Uterus (tissue), 4 donors: ENCODE measurements at places on chromosomes 3 and 15. TPM values are rescaled to one million over a fixed set of nuclear protein-coding genes. Genes with fewer than 3 reads are reported as not detected.

DNA sequence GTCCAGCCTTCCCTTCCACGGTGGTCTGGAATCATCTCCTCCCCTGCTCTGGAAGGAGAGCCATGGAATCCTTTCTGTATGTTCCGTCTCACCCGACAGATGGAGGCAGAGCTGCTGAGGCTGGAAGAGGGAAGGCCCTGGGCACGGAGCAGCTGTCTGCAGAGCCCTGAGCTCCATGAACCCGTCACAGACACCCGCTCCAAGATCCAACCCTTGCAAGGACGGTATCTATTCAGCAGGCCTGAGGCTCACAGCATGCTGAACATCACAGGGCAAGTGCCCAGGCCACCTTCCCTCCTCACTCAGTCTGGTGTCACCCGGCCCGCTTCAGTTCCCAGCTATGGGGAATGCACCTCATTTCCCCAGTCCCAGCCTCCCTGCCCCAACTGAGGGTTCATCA lies 103.9 kb downstream of the LRIG1 start:
- H3K4me3 ChIP-seq, result no peak overlapping the region
- H3K36me3 ChIP-seq, result no peaks in the 10 kb centered on the region

GRCh38 chr3:79985816-79986215 lies 218.0 kb upstream of the ROBO1 start:
- H3K36me3 ChIP-seq, result no peaks in the 10 kb centered on the region
- no peak overlapping the region for H3K27ac ChIP-seq
- no peak for DNase-seq
- no peaks in the 10 kb centered on the region for H3K27me3 ChIP-seq
- H3K4me1 ChIP-seq, result no peaks in the 10 kb centered on the region

DNA sequence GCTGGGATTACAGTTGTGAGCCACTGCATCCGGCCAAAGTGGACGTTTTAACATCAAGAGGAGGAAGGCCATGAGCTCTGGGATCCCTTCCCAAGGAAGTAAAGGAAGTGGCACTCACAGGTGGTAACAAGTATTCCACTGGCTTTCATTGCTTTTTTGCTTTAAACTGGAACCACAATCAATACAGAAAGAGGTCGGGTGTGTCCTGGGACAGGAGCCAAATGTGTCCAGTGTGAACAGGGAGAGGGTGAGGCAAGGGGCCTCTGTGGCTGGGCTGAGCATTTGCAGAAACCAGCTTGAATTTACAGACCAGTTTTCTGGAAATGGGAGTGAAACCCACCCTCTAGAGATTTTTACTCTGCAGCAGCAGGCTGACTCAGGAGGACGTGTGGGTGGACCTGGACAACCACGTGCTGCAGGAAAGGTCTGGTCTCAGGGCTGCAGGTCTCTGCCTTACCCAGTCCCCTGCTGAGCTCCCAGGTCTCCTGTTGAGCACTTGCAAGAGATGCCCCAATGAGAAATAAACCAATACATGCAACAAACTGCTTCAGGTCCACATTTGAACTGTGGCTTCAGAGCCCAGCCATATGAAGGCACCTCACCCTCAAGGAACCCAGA lies 42.8 kb upstream of the TMEM115 start:
- H3K4me1 ChIP-seq, result no peaks in the 10 kb centered on the region
- no peak overlapping the region for H3K27ac ChIP-seq
- H3K4me3 ChIP-seq, result no peak overlapping the region
- H3K27me3 ChIP-seq, result no peaks in the 10 kb centered on the region
- no peak for DNase-seq

DNA sequence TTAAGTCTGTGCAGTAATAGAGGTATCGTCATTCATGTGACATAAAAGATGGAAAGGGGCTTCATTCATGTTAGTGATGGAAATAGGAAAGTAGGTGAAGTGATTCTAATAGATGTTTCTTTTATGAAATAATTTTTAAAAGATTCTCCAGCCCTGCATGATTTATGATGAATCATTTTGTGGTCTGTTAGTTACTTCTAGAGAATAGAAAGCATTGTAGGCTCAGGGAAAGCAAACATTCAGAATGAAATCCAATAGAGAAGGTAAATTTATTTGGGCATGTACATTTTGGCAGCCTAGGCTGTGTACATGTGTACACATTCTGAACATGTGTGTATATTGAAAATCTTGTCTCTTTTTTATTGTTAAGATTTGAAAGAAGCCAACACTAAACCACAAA lies 23.1 kb downstream of the PPARG start:
- no peak for DNase-seq
- no peaks in the 10 kb centered on the region for H3K27me3 ChIP-seq
- no peak overlapping the region for H3K27ac ChIP-seq
- no peaks in the 10 kb centered on the region for H3K36me3 ChIP-seq
- no peaks in the 10 kb centered on the region for H3K4me1 ChIP-seq

DNA sequence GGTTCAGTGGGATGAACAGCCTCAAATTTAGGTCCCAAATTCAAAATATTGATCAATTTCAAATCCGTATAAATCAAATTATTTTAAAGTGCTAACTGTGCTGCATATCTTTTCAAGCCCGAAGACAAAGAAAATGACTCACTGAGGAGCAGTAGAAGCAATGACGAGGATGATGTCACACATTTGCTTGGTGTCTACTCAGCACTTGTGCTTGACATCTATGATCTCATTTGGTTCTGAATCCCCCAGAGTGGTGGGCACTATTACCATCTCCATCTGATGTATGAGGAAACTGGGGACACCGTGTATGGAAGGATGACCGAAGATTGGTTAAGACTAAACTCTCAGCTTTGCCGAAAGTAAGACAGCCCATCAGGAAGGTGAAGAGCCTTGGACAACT lies 136.5 kb upstream of the CHRNA7 start:
- H3K4me1 ChIP-seq, result no peaks in the 10 kb centered on the region
- no peak overlapping the region for H3K27ac ChIP-seq
- no peaks in the 10 kb centered on the region for H3K36me3 ChIP-seq

- peak; percentile 73 for DNase-seq
- H3K4me1 ChIP-seq, result peaks cover 7% of the 10 kb centered on the region
- H3K36me3 ChIP-seq, result no peaks in the 10 kb centered on the region
- H3K4me3 ChIP-seq, result peak overlapping the region; percentile 44
- H3K27ac ChIP-seq, result peak overlapping the region; percentile 93
- no peaks in the 10 kb centered on the region for H3K27me3 ChIP-seq
These were observed 20.4 kb upstream of the NFKBIZ start for GRCh38 chr3:101828691-101829436.

GRCh38 chr3:14767245-14768051 lies 51.3 kb upstream of the FGD5 start:
- H3K4me1 ChIP-seq, result no peaks in the 10 kb centered on the region
- DNase-seq, result no peak
- no peak overlapping the region for H3K27ac ChIP-seq

GRCh38 chr15:80191897-80192595 lies 39.2 kb downstream of the FAH start:
- DNase-seq, result no peak
- no peaks in the 10 kb centered on the region for H3K36me3 ChIP-seq
- no peaks in the 10 kb centered on the region for H3K4me1 ChIP-seq
- no peak overlapping the region for H3K4me3 ChIP-seq
- no peaks in the 10 kb centered on the region for H3K27me3 ChIP-seq

- H3K27me3 ChIP-seq, result no peaks in the 10 kb centered on the region
- H3K36me3 ChIP-seq, result no peaks in the 10 kb centered on the region
- peak overlapping the region; percentile 60 for H3K27ac ChIP-seq
- H3K4me1 ChIP-seq, result peaks cover 16% of the 10 kb centered on the region
- no peak overlapping the region for H3K4me3 ChIP-seq
These were observed 33.6 kb downstream of the VGLL4 start for GRCh38 chr3:11610044-11610671.

GRCh38 chr3:99069973-99070372 lies 168.5 kb upstream of the DCBLD2 start:
- no peak overlapping the region for H3K27ac ChIP-seq
- H3K27me3 ChIP-seq, result no peaks in the 10 kb centered on the region
- H3K4me1 ChIP-seq, result no peaks in the 10 kb centered on the region

DNA sequence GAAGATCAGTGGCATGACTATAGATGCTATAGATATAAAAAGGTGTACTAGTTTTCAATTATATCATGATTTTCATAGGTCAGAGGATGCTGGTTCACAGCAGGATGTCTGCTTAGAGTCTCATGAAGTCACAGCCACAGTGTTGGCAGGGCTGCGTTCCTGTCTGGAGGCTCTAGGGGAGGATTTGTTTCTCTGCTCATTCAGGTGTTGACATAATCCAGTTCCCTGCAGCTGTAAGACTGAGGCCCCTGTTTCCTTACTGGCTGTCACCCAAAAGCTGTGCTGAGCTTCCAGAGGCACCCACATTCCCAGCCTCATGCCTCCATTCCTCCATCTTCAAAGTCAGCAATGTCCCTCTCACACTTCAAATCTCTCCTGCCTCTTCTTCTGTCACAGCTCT lies 170.7 kb downstream of the OCA2 start:
- no peak overlapping the region for H3K27ac ChIP-seq
- no peak for DNase-seq
- H3K27me3 ChIP-seq, result no peaks in the 10 kb centered on the region
- no peaks in the 10 kb centered on the region for H3K4me1 ChIP-seq

DNA sequence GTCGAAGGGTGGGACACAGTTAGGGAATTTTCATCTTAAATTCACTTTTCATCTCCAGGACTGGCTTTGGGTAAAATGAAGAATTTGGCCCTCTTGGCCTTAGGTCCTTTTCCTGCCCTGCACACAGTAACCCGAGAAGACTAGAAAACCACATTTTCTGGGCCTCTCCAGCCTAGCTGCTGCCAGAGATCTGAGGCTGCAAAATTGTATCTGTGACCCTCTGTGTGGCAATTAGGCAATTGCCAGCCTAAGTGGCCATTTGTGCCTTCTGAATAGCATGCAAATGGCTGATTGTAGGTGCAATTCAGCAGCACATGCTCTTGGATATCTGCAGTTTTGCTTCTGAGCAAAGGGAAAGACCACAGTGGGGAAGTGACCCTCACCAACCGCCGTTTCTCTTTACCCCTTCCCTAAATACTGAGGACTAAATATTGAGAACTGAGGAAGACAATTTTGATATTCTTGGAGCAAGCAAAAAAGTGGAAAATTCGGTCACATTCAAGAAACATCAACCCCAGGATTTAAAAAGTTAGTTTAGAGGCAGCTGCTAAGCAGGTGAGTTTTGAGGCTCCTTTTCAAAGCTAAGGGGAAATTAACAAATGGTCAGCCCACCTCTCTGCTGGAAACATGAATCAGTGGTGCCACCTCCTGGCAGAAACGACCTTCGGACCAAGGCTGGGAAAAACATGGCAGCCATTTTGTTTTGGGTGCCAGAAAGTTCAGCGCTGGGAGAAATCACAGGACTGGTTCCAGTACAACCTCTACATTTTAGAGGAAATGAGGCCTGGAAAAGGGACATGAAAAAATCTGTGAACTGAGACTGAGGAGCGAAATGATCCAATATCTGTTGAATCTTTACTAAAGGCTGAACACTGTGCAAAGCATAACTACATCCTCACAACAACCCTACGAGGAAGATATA lies 56.6 kb upstream of the PRTG start:
- DNase-seq, result peak; percentile 30
- no peaks in the 10 kb centered on the region for H3K36me3 ChIP-seq
- no peak overlapping the region for H3K27ac ChIP-seq
- H3K4me1 ChIP-seq, result no peaks in the 10 kb centered on the region

DNA sequence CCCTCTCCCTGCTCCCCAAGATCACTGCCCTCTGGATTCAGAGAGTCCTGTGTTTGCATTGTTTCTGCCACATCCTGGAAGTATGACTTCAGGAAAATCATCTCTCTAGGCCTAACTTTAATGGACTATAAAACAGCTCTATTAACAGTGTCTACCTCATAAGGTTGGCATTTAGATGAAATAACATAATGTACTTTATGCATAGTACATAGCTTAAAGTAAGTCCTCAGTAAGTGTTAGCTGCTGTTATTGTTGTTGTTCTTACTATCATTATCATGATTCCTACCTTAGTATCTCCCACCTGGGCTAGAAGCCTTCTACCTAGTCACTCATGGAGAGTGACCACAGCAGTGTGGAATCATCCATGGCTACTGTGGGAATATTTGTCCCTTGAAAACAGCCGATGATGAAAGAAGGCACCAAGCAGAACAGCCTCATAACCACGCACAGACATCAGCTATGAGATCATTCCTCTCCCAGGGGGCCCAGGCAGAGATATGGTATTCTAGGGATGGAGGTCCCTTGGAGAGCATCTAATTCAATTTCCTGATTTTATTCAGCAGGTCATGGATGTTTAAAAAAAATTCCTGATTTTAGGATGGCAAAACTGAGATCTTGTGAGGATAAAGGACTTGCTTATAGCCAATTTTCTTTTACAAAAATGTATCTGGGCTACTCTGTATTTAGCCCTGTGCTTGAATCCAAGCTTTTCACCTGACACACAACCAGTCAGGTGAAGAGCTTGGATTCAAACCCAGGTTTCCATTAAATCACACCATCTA lies 1.9 kb downstream of the FSD2 start:
- no peaks in the 10 kb centered on the region for H3K27me3 ChIP-seq
- no peak overlapping the region for H3K4me3 ChIP-seq
- no peak for DNase-seq
- H3K4me1 ChIP-seq, result no peaks in the 10 kb centered on the region
- H3K27ac ChIP-seq, result no peak overlapping the region
- H3K36me3 ChIP-seq, result no peaks in the 10 kb centered on the region

DNA sequence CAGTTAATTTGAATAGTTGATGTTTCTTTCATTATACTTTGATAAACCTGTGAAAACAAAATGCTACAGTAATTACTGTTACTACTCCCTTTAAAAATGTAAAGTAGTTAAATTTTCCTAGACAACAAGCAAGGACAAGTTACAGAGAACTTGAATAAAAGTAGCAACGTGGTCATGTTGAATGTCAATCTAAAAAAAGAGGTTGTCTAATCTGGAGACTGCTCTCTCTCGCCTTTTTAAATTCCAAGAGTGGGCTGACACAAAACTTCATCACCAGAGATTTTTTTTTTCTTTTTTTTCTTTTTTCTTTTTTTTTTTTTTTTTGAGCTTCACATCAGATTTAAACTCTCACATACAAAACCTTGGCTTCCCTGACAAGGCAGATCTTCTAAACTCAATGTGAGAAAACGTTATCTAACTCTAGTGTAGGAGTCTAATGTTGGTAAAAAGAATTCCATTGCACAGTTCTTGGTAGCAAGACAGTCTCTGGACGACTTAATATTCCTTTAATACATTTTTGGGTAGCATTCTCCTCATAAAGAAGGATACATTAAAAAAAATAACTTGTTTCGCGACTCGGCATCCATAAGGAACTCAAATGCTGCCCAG lies 4.1 kb downstream of the FOXP1 start:
- no peaks in the 10 kb centered on the region for H3K36me3 ChIP-seq
- no peaks in the 10 kb centered on the region for H3K4me1 ChIP-seq
- DNase-seq, result no peak

CYP11A1 gene
- total RNA-seq, result 1.1 TPM

RTF1 gene
- total RNA-seq, result 15.9 TPM

EXD1 gene
- total RNA-seq, result not detected

MESP1 gene
- total RNA-seq, result 2.7 TPM

CCRL2 gene
- 0.88 TPM for total RNA-seq

NUDT16 gene
- 28.1 TPM for total RNA-seq
